ENCODE measurements at places on chromosomes 3 and 15. TPM values are rescaled to one million over a fixed set of nuclear protein-coding genes. Genes with fewer than 3 reads are reported as not detected.

Gene SCG5
- 2.4 TPM for total RNA-seq

GRCh38 chr3:7658294-7658693 lies 797.4 kb downstream of the GRM7 start:
- no peak overlapping the region for H3K27ac ChIP-seq
- no peaks in the 10 kb centered on the region for H3K36me3 ChIP-seq

- no peaks in the 10 kb centered on the region for H3K4me1 ChIP-seq
- DNase-seq, result no peak
- H3K27ac ChIP-seq, result no peak overlapping the region
- H3K4me3 ChIP-seq, result no peak overlapping the region
- H3K36me3 ChIP-seq, result peaks cover 3% of the 10 kb centered on the region
- no peaks in the 10 kb centered on the region for H3K27me3 ChIP-seq
Measured at GRCh38 chr3:50651920-50652529, 22.7 kb upstream of the DOCK3 start.

DNA sequence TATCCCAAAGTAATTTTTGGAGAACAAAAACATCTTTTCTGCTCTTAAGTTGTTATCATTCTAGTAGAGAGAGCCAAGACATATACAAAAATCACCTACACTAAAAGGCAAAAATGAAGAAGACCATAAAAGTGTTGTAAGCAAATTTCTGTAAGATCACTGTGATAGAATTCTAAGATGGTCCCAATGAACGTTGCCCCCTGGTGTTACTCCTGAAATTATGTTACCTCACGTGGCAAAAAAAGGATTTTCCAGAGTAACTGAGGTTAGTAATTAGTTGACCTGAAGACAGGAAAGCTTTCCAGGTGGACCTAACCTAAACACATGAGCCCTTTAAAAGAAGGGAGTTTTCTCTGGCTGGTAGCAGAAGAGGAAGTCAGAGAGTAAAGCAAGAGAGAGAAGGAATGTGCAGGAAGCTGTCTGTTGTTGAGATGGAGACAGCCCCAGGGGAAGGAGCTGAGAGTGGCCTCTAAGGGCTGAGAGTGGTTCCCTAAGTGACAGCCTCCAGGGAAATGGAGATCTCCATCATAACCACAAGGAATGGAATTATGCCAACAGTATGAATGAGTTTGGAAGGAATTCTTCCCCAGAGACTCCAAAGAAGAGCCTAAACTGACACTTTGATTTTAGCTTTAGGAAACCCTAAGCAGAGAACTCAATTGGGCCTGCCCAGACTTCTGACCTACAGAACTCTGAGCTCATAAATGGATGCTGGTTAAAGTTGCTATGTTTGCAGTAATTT lies 205.9 kb downstream of the CD47 start:
- H3K4me3 ChIP-seq, result no peak overlapping the region
- H3K27ac ChIP-seq, result no peak overlapping the region
- H3K27me3 ChIP-seq, result no peaks in the 10 kb centered on the region
- no peaks in the 10 kb centered on the region for H3K36me3 ChIP-seq

DNA sequence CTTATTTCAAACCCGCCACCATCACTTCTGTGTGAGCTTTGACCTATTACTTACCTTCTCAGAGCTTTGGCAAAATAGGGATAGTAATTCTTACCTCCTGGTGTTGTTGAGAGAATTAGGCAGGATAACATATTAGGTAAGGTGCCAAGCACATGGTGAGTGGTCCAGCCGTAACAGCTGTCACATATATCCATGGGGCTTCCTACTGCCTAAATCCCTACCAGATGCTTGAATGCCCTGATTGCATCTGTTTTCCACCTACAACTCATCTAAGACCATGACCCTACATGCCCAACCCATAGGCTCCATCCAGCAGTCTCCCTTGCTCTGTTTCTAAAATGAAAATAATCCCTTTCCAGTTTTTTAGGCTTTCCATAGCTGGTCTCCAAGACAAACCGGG lies 162.3 kb upstream of the NR2E3 start:
- no peak overlapping the region for H3K4me3 ChIP-seq
- H3K4me1 ChIP-seq, result peaks cover 19% of the 10 kb centered on the region
- no peak overlapping the region for H3K27ac ChIP-seq
- no peaks in the 10 kb centered on the region for H3K36me3 ChIP-seq
- H3K27me3 ChIP-seq, result no peaks in the 10 kb centered on the region

Gene TMEM207
- not detected for total RNA-seq

- H3K27me3 ChIP-seq, result peaks cover 1% of the 10 kb centered on the region
- no peaks in the 10 kb centered on the region for H3K36me3 ChIP-seq
- DNase-seq, result no peak
- H3K4me1 ChIP-seq, result no peaks in the 10 kb centered on the region
- no peak overlapping the region for H3K27ac ChIP-seq
Measured at GRCh38 chr3:151556596-151556995, 95.7 kb upstream of the IGSF10 start.

Gene VGLL3
- 0.01 TPM for total RNA-seq

DNA sequence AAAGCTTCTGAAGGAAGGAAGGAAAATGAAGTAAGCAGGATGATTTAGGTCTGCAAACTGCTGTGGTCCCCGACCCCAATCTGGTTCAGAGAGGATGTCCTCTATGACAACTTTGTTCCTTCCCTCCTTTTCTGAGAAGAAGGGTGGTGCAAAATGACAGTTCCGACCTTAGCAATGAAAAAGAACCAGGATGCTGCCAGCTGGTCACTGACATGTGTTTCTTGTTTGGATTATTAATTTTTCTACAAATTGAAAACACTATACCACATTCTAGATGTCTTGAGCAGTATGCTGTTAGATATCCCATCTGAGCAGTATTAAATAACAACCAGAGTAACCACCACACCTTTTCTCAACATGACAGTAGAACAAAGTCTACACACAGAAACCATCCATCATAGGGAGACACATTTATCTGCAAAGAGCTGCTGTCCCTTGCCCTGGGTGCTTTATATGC lies 27.5 kb downstream of the CDCP1 start:
- no peaks in the 10 kb centered on the region for H3K36me3 ChIP-seq
- no peak overlapping the region for H3K4me3 ChIP-seq
- no peak overlapping the region for H3K27ac ChIP-seq
- no peaks in the 10 kb centered on the region for H3K27me3 ChIP-seq
- peaks cover 36% of the 10 kb centered on the region for H3K4me1 ChIP-seq
- DNase-seq, result no peak

DNA sequence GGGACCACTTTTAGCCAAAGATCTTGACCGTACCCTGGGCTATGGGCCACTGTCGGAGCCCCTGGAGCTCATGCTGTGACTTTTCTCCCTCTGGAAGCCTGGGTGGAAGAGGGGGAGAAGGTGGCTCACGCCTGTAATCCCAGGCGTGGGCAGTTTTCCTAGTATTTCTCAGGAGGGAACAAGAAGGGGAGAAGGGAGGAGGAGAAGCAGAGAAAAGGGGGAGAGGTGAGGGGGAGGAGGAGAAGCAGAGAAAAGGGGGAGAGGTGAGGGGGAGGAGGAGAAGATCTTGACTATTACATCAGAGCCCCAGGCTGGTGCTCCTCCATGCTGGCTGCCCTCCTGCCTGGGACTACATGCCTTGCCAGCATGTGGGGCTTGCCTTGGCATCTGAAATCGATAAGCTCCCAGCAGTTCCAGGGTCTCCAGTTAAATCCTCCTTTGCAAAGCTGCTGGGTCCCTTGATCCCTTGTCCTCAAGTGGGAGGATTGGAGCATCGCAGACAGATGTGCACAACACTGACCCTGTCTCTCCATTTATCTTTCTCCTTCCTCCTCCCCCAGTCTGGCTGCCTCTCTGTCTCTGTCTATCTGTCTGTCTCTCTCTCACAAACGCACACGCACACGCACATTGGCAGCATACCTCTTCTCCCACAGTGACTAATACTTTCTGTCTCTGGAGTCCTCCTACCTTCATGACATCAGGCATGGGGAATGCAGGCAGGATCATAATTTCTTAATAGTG lies 41.6 kb downstream of the MRAS start:
- H3K4me1 ChIP-seq, result no peaks in the 10 kb centered on the region
- no peak overlapping the region for H3K4me3 ChIP-seq
- H3K27ac ChIP-seq, result no peak overlapping the region
- peak; percentile 71 for DNase-seq

DNA sequence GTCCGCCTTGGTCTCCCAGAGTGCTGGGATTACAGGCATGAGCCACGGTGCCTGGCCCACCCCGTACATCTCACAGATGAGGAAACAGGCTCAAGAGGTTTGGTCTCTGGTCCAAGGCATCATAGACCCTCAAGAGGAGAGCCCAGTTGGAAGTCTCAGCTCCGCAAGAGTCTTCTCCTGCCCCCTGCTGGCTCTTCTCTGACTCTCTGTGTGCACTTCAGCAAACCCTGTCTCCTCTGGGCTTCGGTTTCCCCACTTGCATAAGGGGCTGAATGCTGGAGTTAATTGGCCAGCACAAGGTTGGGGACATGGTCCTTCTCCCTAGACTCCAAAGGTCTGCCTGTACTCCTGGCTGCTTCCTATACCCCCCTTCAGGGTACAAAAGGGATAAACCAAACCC lies 3.9 kb downstream of the MST1R start:
- H3K27me3 ChIP-seq, result peaks cover 3% of the 10 kb centered on the region
- no peak for DNase-seq
- H3K4me1 ChIP-seq, result peaks cover 36% of the 10 kb centered on the region
- H3K4me3 ChIP-seq, result no peak overlapping the region

- H3K27me3 ChIP-seq, result no peaks in the 10 kb centered on the region
- no peak overlapping the region for H3K27ac ChIP-seq
- no peak overlapping the region for H3K4me3 ChIP-seq
Measured at GRCh38 chr3:72615776-72616175, 232.5 kb downstream of the SHQ1 start.

GRCh38 chr15:25863111-25863967 lies at the start of gene ATP10A:
Gene ATP10A, minus strand, starts transcription at chr15:25863327. Its CDS starts 231 bp downstream, at chr15:25863096.
- H3K36me3 ChIP-seq, result no peaks in the 10 kb centered on the region
- H3K27ac ChIP-seq, result no peak within 1 kb of the TSS
- no peak for DNase-seq
- H3K4me3 ChIP-seq, result peak within 1 kb of the TSS; percentile 64

GRCh38 chr15:47717036-47717612 lies at the start of gene SEMA6D:
Gene SEMA6D, plus strand, starts transcription at chr15:47717505. Its CDS starts 42,294 bp downstream, at chr15:47759799.
- no peak within 1 kb of the TSS for H3K4me3 ChIP-seq
- peak; percentile 4 for DNase-seq
- H3K4me1 ChIP-seq, result no peaks in the 10 kb centered on the region
- no peak within 1 kb of the TSS for H3K27ac ChIP-seq
- peaks cover 2% of the 10 kb centered on the region for H3K27me3 ChIP-seq
- no peaks in the 10 kb centered on the region for H3K36me3 ChIP-seq

GRCh38 chr3:99809565-99809964 lies 8.1 kb upstream of the CMSS1 start:
- H3K36me3 ChIP-seq, result no peaks in the 10 kb centered on the region
- DNase-seq, result no peak
- H3K4me1 ChIP-seq, result no peaks in the 10 kb centered on the region
- no peak overlapping the region for H3K27ac ChIP-seq
- no peak overlapping the region for H3K4me3 ChIP-seq

- H3K27me3 ChIP-seq, result no peaks in the 10 kb centered on the region
- peaks cover 55% of the 10 kb centered on the region for H3K4me1 ChIP-seq
- no peak for DNase-seq
- H3K36me3 ChIP-seq, result peaks cover 7% of the 10 kb centered on the region
- H3K4me3 ChIP-seq, result no peak overlapping the region
Measured at GRCh38 chr15:44722011-44722410, 10.7 kb downstream of the B2M start.

DNA sequence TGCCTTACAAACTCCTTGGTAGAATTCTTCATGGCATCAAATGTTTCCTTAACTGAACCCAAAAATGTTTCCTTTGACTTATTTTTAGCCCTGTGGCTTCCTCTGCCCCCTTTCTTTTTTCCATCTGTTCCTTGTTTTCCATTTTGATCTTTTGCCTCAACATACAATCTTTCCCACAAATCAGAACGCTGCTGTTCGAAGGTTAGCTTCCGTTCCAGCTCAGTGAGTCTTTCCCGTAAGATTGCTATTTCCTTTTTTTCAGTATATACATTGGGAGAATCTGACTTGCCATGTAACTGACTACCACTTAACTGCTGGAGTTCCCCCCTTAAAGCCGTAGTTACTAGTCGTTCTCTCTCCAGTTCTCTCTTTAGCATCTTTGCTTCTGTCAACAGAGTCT lies 41.2 kb downstream of the PIGB start:
- H3K27me3 ChIP-seq, result no peaks in the 10 kb centered on the region
- H3K27ac ChIP-seq, result no peak overlapping the region
- peaks cover 7% of the 10 kb centered on the region for H3K4me1 ChIP-seq
- no peak for DNase-seq
- no peaks in the 10 kb centered on the region for H3K36me3 ChIP-seq

GRCh38 chr3:124772081-124772831 lies 42.0 kb downstream of the UMPS start:
- peaks cover 6% of the 10 kb centered on the region for H3K4me1 ChIP-seq
- H3K27me3 ChIP-seq, result no peaks in the 10 kb centered on the region
- H3K4me3 ChIP-seq, result no peak overlapping the region
- H3K27ac ChIP-seq, result no peak overlapping the region

DNA sequence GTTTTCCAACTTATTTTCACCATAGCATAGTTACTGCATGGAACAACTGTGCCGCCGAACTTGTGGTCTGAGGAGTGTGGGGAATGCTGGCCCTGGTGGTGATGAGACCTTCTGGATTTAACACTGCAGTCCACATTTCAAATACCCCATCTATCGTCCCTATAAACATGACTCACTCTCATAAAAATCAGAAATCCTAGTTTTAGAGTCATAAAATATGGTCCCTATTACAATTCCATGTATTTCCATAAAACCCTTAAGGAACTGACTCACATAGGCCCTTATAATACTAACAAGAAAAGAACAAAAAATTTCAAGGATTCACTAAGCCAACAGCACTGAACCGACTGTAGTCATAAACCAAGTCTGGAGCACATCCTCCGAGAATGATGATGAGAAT lies 147.2 kb downstream of the FOXP1 start:
- no peaks in the 10 kb centered on the region for H3K4me1 ChIP-seq
- H3K36me3 ChIP-seq, result no peaks in the 10 kb centered on the region
- DNase-seq, result no peak
- H3K4me3 ChIP-seq, result no peak overlapping the region
- H3K27me3 ChIP-seq, result no peaks in the 10 kb centered on the region

Gene SLC22A14
- total RNA-seq, result not detected

DNA sequence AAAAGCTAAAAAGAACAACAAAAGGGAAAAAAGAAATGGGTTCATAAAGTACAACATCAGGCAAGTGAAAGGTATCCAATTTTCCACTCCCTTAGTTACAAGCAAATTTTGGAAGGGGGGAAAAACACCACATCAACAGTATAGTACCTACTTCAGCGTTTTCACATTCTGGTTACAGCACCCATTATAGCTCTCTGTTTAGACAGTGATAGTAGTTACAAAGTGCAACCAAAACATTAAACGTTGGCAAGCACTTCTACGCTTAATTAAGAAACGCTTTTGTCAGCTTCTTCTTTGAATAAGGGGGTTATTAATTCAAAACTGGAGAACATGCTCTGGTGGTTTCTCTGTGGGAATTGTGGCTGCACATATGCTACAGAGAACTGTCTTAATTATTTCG lies 180.2 kb downstream of the VPS13C start:
- no peak overlapping the region for H3K27ac ChIP-seq
- no peak overlapping the region for H3K4me3 ChIP-seq
- no peaks in the 10 kb centered on the region for H3K27me3 ChIP-seq
- H3K36me3 ChIP-seq, result peaks cover 3% of the 10 kb centered on the region
- no peak for DNase-seq
- peaks cover 20% of the 10 kb centered on the region for H3K4me1 ChIP-seq

Measured in HepG2 (cell line).